ENCODE measurements at places on chromosomes 12 and 14. TPM values are rescaled to one million over a fixed set of nuclear protein-coding genes. Genes with fewer than 3 reads are reported as not detected.
A peak's percentile ranks its signal among the peaks of the same experiment; 100 is the strongest.

DNA sequence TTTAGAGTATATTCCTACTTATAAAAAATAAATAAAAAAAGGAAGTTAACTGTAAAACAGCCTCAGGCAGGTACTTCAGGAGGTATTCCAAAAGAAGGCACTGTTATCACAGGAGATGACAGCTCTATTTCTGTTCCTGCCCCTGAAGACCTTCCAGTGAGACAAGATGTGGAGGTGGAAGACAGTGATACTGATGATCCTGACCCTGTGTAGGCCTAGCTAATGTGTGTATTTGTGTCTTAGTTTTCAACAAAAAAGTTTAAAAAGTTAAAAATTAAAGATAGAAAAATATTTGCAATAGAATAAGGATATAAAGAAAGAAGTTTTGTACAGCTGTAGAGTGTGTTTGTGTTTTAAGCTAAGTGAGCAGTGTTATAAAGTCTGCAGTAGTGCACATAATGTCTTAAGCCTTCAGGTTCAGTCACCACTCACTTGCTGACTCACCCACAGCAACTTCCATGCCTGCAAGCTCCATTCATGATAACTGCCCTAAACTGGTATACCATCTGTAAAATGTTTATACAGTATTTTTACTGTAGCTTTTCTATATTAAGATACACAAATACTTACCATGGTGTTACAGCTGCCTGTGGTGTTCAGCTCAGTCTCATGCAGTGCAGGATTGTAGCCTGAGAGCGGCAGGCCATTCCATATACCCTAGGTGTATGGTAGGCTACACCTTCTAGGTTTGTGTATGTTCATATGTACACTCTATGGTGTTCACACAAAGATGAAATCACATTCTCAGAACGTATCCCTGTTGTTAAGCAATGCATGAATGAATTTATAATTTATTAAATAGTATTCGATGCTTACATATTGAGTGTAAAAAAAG is 121.1 kb downstream of the ANO6 start:
- no peak for DNase-seq
- H3K36me3 ChIP-seq: peaks cover 17% of the 10 kb centered on the region
- H3K27me3 ChIP-seq: no peaks in the 10 kb centered on the region

GRCh38 chr12:126976579-126976978 is 1290.4 kb upstream of the TMEM132C start:
- no peaks in the 10 kb centered on the region for H3K4me1 ChIP-seq
- H3K4me3 ChIP-seq: no peak overlapping the region
- no peak overlapping the region for H3K27ac ChIP-seq
- H3K27me3 ChIP-seq: no peaks in the 10 kb centered on the region
- no peaks in the 10 kb centered on the region for H3K36me3 ChIP-seq

DNA sequence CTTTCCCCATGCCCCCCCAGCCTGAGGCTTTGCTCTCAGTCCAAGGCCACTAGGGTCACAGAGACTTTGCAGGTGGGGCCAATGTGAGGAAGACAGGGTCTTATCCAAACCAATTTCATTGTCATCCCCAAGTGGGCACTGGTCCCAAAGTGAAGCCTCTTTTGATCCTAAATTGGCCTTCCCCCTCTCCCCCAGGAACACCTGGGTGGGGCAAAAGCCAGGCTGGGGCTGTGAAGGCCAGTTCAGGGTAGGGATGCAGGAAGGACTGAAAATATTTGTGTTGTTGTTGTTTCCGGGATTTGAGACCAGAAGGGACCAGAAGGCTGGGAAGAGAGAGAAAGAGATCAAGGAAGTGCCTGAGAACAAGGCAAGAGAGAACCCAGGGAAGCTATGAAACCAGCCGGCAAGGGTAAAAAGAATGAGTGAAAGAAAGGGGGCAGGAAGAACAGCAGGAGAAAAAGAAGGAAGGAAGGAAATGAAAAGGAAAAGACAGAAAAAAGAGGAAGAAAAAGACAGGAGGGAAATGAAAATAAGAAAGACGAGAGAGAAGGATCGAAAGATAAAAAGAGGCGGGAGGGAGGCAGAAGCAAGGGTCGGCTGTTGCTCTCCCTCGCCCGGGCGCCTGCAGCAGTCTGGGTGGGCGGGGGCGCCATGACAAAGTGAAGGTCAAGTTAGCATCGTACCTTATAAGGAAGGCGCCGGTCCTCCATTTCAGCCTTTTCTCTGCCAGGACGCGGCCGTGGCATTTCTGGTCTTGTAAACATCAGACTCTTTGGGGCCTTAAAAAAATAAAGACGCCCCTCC is 7.4 kb upstream of the HOXC11 start:
- H3K4me3 ChIP-seq: no peak overlapping the region
- H3K27ac ChIP-seq: peak overlapping the region; percentile 71
- peaks cover 5% of the 10 kb centered on the region for H3K4me1 ChIP-seq
- H3K27me3 ChIP-seq: peaks cover 86% of the 10 kb centered on the region

Gene TNFAIP2
- total RNA-seq: 14.8 TPM

Gene SELPLG
- 3.4 TPM for total RNA-seq

Gene TMEM30B
- total RNA-seq: 1.7 TPM

DNA sequence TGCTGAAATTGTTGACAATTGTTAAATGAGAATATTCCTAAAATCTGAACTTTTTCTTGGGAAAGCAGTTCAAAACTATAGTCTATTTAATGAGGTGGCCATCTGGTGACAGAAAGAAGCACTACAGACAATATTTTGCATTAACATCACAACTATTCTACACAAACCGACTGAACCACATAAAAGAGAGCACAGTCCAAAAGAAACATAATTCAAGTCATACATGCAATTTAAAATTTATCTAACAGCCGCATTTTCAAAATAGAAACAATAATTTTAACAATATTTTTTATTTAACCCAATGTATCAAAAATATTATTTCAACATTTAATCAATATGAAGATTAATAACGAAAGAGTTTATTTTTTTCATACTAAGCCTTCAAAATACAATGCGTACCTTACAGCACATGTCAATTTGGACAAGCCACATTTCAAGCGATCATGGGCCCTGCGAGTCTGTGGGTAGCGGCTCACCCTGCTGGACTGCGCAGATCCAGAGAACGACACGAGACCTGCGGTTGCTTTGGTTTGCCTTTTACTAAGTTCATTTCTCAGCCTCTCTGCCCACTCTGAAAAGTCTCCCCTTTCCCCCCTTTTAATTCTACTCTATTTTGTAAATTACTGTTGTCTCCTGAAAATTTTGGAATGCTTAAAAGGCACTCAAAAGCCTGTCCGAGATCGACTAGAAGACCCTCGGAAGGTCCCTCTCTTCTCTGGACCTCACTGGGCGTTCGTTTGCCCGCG is 947 bp upstream of the LRRC9 start:
- H3K36me3 ChIP-seq: no peaks in the 10 kb centered on the region
- H3K4me1 ChIP-seq: peaks cover 9% of the 10 kb centered on the region

DNA sequence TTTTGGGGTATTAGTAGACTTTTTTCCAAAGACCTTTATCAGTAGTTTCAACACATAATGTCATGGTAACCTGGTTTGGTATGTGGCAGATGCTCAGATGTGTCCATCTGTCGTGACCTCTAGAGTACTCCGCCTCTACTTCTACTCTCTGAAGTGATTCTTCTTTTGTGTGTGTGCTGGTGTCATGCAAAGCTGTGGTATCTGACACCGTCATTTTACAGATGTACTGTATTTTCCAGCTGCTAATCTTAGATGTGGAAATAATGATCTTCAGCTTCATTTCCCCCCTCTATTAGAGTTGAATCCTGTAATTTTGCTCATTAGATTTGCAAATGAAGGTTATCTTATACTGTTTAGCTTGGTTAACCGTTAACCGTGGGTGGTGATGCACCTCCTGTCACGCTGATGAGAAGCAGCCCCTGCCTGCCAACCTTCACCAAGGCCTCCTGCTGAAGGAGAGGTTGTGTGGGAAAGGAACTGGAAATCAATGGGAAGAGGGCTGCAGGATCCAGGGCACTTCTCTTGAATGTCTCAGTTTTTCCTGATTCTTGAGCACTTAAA is 222.4 kb upstream of the AMIGO2 start:
- no peaks in the 10 kb centered on the region for H3K36me3 ChIP-seq
- H3K27me3 ChIP-seq: no peaks in the 10 kb centered on the region
- H3K27ac ChIP-seq: no peak overlapping the region
- H3K4me3 ChIP-seq: no peak overlapping the region
- no peaks in the 10 kb centered on the region for H3K4me1 ChIP-seq
- no peak for DNase-seq
